ENCODE measurements at places on chromosomes 11 and 22.

- no peak for DNase-seq
Measured at GRCh38 chr11:73413256-73413655, 37.1 kb downstream of the RELT start.

DNA sequence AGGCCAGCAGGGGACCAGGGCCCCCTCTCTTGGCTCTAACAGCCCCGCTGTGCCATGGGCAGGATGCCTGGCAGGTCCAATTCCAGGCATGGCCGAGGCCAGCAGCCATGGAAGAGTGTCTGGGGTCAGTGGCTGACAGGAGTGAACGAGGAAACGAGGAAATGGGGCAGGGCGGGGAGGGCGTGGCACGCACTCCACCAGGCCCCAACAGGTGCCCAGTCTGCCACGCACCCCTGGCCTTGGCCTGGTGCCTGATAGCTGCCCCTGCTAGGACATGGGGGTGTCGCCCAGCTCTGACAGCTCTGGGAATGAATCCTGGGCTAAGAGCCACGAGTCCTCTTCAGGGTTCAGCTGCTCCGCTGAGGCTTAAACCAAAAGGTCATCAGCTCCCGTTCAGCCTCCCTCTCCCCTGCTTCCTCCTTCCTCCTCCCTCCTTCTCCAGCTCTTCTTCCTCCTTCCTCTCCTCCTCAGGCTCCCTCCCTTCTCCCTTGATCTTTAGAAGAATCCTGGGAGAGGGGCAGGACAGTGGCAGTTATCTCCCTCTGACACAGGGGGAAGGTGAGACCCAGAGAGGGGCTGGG, 11.5 kb upstream of the TBC1D22A start:
- no peak for DNase-seq

DNA sequence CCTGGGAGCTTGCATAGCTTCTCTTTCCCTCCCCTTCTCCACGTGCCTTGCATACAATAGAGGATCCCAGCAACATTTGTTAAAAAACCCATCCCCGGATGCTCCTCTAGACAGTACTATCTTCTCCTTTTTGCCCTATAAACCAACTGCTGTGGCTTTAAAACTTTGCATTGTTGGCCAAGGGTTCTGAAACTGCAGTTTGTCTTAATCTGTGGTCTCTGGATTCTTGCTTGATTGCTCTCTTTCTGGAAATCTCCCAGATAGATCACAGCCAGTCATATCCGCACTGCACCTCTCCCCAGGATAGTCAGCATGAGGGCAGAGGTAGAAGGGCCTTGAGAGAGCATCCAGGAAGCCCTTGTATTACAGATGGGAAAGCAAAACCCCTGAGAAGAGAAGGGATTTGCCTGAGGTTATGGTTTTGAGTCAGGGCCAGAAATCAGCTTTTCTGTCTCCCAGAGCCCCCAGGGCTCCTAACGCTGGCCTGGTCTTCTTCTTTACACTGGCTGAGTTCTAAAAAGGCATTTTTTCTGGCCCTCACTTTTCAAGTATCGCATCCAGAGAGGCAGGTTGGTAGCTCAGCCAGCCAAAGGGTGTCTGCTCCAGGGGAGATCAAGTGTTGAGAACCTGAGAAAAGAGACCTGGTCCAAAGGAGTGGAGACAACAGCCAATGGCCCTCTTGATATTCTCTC, 70.6 kb downstream of the ADM start:
- DNase-seq, result no peak

DNA sequence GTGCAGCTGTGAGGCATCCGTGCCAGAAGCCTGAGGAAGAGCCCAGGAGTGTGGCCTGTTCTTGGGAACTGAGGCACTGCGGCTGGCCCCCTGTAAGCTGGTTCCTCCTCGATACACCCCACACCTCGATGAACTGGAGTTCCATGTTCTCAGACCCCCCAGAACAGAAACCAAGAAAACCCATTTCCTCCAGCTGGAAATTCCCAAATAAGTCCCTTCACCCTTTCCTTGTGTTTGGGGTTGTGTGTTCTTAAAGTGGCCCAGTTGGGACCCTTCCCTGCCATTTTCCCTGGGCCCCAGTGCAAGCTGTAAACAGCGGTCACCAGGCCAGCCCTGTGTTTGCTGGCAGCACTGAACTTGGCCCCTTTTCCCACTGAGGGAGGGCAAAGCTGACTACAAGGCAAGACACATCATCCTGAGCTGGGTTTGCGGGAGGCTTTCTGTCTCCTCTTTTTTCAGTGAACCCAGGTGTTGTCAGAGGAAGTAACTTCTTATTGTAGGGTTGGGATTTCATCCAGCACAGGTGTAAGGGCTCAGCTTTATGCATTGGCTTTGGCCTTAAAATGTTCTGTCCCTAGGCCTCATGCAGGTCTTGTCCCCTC, 60.1 kb upstream of the MPEG1 start:
- DNase-seq, result no peak

- no peak for DNase-seq
Measured at GRCh38 chr11:18704698-18705097, 6.1 kb downstream of the TMEM86A start.

- DNase-seq, result peak; percentile 62
Measured at GRCh38 chr22:31313366-31314147, 21.3 kb upstream of the PIK3IP1 start.

GRCh38 chr22:49967706-49968208, 7.2 kb downstream of the PIM3 start:
- DNase-seq, result no peak

- no peak for DNase-seq
Measured at GRCh38 chr11:69828971-69829344, 9.7 kb upstream of the FGF3 start.

GRCh38 chr11:68406324-68407313, 53.9 kb upstream of the PPP6R3 start:
- DNase-seq, result no peak

DNA sequence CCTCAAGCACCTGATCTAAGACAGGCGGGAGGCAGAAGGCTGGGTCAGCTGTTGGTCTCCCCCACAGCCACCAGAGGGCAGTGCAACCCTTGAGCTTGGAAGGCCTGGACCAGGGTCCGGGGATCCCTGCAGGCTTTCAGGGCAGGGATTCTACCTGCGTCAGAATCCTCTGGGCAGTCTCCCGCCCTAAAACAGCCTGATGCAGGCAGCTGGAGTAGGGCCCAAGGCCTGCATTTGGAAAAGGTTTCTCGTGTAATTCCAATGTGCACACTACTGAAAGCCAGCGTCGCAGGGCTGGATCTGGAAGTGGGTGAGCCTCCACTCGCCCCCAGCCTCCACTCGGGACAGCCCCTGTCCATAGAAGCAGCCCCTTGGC, 31.8 kb downstream of the BID start:
- peak; percentile 75 for DNase-seq

GRCh38 chr11:123547180-123547579, 107.2 kb downstream of the SCN3B start:
- no peak for DNase-seq

- no peak for DNase-seq
Measured at GRCh38 chr11:65625628-65626342, 10.2 kb downstream of the PCNX3 start.
